ENCODE measurements at places on chromosomes 6 and 20.

- no peak for DNase-seq
These were observed 124.9 kb upstream of the MAFB start for GRCh38 chr20:40813708-40814630.

- no peak for DNase-seq
These were observed 32.4 kb upstream of the CAP2 start for GRCh38 chr6:17361013-17361412.

- no peak for DNase-seq
These were observed 6.7 kb upstream of the BEND3 start for GRCh38 chr6:107121964-107122495.

- no peak for DNase-seq
These were observed 39.5 kb downstream of the CRISP1 start for GRCh38 chr6:49826743-49827406.

- DNase-seq = no peak
These were observed 96.1 kb upstream of the TBX18 start for GRCh38 chr6:84860509-84860908.

DNA sequence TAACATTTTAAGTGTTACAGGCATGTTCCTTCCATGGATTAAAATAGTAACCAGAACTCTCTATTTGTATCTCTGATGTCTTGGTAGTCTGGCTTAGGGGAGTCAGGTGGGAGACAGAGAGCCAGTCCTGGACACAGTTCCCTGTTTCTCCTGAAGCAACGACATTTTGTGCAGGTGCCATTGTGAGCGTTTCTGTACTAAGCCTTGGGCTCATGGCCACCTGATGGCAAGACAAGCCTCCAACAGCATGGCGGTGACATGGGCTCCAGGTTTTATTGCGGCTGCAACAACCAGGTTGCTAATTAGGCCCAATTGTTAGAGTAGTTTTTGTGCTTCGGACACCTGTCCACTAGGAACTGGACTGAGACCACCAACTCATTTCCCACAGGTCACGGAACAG lies 105.3 kb downstream of the PRDM13 start:
- no peak for DNase-seq
